ENCODE measurements at places on chromosomes 16 and 17. TPM values are rescaled to one million over a fixed set of nuclear protein-coding genes. Genes with fewer than 3 reads are reported as not detected.
A peak's percentile ranks its signal among the peaks of the same experiment; 100 is the strongest.

DNA sequence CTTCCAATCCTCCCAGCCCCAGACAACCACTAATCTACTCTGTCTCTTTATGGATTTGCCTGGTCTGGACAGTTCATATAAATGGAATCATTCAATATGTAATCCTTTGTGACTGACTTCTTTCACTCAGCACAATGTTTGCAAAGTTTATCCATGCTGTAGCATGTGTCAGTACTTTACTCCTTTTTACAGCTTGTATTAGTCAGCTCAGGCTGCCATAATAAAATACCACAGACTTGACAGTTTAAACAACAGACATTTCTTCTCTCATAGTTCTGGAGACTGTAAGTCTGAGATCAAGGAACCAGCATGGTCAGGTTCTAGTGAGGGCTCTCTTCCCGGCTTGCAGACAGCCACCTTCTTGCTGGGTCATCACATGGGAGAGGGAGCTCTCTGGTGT lies 41.3 kb downstream of the GPRC5B start:
- no peaks in the 10 kb centered on the region for H3K27me3 ChIP-seq
- H3K27ac ChIP-seq, result no peak overlapping the region
- H3K36me3 ChIP-seq, result no peaks in the 10 kb centered on the region

GRCh38 chr17:17493986-17494466 lies 2.2 kb downstream of the RASD1 start:
- H3K4me3 ChIP-seq, result peak overlapping the region; percentile 20
- H3K27ac ChIP-seq, result no peak overlapping the region
- peaks cover 8% of the 10 kb centered on the region for H3K36me3 ChIP-seq
- no peak for DNase-seq

DNA sequence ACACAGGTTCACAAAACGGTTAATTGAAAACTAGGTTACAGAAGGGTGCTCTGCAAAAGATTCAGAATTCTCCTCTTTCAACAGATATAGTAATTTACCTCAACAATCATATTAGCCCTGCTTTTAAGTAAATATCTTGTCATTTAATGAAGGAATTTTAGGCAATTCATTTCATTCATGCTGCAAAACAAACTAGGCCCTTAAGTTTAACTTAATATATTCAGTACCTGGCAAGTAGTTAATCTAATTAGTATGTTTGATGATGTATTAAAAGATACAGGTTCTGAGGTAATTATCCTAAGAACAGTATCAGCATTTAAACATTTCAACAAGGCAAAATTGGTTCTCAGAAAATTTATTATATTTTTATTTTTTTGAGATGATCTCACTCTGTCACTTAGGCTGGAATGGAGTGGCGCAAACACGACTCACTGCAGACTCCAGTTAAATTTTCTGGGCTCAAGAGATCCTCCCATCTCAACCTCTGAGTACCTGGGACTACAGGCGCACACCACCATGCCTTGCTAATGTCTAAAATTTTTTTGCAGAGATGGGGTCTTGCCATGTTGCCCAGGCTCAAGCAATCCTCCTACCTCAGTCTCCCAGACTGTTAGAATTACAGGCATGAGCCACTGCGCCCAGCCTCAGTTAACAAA lies 44.9 kb downstream of the SMURF2 start:
- H3K4me3 ChIP-seq, result no peak overlapping the region
- H3K27ac ChIP-seq, result no peak overlapping the region
- H3K36me3 ChIP-seq, result no peaks in the 10 kb centered on the region
- DNase-seq, result no peak
- peaks cover 55% of the 10 kb centered on the region for H3K4me1 ChIP-seq
- H3K27me3 ChIP-seq, result no peaks in the 10 kb centered on the region

DNA sequence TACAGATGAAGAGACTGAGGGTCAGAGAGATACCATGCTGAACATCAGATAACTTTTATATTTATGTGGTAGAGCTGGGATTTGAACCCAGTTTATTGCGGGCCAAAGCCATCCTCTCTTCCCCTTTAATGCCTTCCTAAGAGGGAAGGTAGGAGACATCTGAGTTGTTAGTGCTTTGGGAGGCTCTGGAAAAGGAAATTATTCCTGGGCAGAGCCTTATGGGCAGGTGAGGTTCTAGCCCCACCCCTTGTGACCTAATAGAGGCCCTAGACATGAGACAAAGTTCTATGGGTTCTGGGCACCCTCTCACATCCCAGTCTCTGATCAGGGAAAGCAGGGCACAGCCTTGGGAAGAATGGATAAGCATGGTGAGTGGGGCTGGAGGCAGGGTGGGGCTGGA lies at the start of gene C17orf50:
Gene C17orf50, plus strand, starts transcription at position 301 of the 400 bp plus-strand sequence. Its CDS starts 55 bp downstream, at position 356.
- no peak within 1 kb of the TSS for H3K27ac ChIP-seq
- no peaks in the 10 kb centered on the region for H3K27me3 ChIP-seq
- H3K36me3 ChIP-seq, result no peaks in the 10 kb centered on the region

GRCh38 chr17:2580661-2581060 lies 12.8 kb upstream of the PAFAH1B1 start:
- DNase-seq, result no peak
- H3K27me3 ChIP-seq, result no peaks in the 10 kb centered on the region
- no peaks in the 10 kb centered on the region for H3K4me1 ChIP-seq
- H3K4me3 ChIP-seq, result no peak overlapping the region
- no peaks in the 10 kb centered on the region for H3K36me3 ChIP-seq

GRCh38 chr16:68309799-68310198 lies 947 bp downstream of the SLC7A6OS start:
- no peaks in the 10 kb centered on the region for H3K27me3 ChIP-seq
- peak overlapping the region; percentile 77 for H3K27ac ChIP-seq
- peaks cover 37% of the 10 kb centered on the region for H3K4me1 ChIP-seq
- peak overlapping the region; percentile 71 for H3K4me3 ChIP-seq

- H3K27me3 ChIP-seq, result no peaks in the 10 kb centered on the region
- H3K27ac ChIP-seq, result peak overlapping the region; percentile 96
- H3K4me3 ChIP-seq, result no peak overlapping the region
- H3K36me3 ChIP-seq, result peaks cover 12% of the 10 kb centered on the region
- peaks cover 100% of the 10 kb centered on the region for H3K4me1 ChIP-seq
- DNase-seq, result no peak
Measured at GRCh38 chr17:40333781-40334448, 24.9 kb downstream of the RARA start.

DNA sequence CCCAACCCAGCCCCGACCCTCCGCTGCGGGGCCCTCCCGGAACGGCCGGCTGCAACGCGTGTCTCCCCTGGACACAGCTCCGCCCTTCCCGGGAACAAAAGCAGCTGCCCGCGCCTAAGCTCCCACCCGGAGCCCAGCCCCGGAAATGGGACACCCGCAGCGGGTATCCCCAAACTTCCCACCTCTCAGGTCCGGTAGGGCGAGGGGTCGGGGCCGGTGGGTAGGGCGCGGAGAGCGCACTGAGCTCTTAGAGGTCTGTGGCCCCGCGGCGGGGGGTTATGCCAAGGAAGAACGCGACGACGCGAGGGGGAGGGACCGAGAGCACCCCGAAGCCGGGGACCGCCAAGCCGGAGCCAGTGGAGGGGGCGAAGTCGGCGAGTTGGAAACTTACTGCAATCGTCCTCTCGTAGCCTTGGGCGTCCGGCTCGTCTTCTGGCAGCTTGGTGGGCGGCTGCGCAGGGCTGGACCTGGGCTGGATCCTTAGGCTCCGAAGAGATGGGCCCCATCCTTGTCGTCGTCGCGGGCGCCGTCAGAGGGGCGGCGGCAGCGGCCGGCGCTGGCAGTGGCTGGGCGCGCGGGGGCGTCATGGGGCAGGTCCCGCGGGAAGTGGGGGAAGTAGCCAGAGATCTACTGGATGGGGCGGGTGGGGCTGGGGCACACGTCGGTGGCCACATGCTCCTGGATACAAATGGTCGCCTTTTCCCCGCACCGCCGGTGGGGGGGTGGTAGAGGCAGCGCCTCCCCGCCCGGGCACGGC lies 6.9 kb downstream of the USP6 start:
- no peaks in the 10 kb centered on the region for H3K36me3 ChIP-seq
- peak overlapping the region; percentile 3 for H3K27ac ChIP-seq
- H3K27me3 ChIP-seq, result peaks cover 69% of the 10 kb centered on the region
- DNase-seq, result no peak

GRCh38 chr17:53629188-53629587 lies 193.5 kb upstream of the KIF2B start:
- H3K4me1 ChIP-seq, result no peaks in the 10 kb centered on the region
- no peaks in the 10 kb centered on the region for H3K36me3 ChIP-seq
- no peaks in the 10 kb centered on the region for H3K27me3 ChIP-seq
- H3K27ac ChIP-seq, result no peak overlapping the region

DNA sequence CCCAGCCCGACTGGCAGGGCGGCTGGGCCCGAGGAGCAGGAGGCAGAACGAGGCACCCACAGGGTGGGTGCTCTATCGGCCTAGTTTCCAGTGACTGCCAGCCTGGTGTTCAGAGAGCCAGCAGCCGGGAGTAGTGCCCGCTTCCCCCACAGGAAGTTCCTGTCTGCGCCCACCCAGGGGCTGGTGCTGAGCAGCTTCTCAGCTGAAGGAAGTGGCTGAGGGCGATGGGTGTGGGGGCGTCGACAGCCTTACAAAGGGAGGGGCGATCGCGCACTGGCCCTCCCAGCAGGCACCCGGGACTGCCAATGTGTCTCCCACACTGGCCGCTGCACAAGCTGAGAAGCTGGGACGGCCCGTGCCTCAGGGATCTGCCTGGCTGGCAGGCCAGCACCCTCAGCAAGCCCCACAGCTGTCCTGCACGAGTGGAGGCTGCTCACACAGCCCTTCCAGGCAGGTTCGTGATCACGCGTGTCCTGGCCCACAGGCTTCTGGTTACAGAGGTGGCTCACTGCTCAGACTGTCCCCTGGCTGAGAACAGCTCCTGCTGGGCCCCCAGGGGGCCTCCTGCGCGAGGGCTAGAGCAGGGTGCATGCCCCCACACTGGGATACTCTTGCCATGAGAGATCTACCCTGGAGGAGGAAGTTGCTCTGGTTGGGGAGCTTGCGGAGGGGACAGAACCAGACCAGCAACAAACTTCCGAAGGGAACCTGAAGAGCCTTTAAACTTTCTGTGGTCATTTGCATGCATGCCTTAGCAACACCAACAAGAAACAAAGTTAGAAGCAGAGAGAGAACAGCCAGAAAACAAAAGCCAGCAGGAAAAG lies 2.5 kb downstream of the RNF166 start:
- no peak for DNase-seq
- H3K27me3 ChIP-seq, result no peaks in the 10 kb centered on the region
- H3K36me3 ChIP-seq, result peaks cover 43% of the 10 kb centered on the region

- no peak overlapping the region for H3K4me3 ChIP-seq
- H3K27me3 ChIP-seq, result no peaks in the 10 kb centered on the region
- peaks cover 21% of the 10 kb centered on the region for H3K36me3 ChIP-seq
- no peak for DNase-seq
- peaks cover 23% of the 10 kb centered on the region for H3K4me1 ChIP-seq
Measured at GRCh38 chr17:57261084-57261461, 4.8 kb downstream of the MSI2 start.

- peak overlapping the region; percentile 9 for H3K4me3 ChIP-seq
- H3K4me1 ChIP-seq, result peaks cover 98% of the 10 kb centered on the region
- DNase-seq, result no peak
- H3K36me3 ChIP-seq, result no peaks in the 10 kb centered on the region
- peak overlapping the region; percentile 93 for H3K27ac ChIP-seq
- H3K27me3 ChIP-seq, result no peaks in the 10 kb centered on the region
Measured at GRCh38 chr17:49633762-49634484, 44.0 kb downstream of the SPOP start.

GRCh38 chr17:44111777-44112176 lies 11.7 kb downstream of the HDAC5 start:
- DNase-seq, result no peak
- H3K27me3 ChIP-seq, result no peaks in the 10 kb centered on the region
- H3K36me3 ChIP-seq, result peaks cover 38% of the 10 kb centered on the region
- H3K27ac ChIP-seq, result peak overlapping the region; percentile 87
- peaks cover 92% of the 10 kb centered on the region for H3K4me1 ChIP-seq

DNA sequence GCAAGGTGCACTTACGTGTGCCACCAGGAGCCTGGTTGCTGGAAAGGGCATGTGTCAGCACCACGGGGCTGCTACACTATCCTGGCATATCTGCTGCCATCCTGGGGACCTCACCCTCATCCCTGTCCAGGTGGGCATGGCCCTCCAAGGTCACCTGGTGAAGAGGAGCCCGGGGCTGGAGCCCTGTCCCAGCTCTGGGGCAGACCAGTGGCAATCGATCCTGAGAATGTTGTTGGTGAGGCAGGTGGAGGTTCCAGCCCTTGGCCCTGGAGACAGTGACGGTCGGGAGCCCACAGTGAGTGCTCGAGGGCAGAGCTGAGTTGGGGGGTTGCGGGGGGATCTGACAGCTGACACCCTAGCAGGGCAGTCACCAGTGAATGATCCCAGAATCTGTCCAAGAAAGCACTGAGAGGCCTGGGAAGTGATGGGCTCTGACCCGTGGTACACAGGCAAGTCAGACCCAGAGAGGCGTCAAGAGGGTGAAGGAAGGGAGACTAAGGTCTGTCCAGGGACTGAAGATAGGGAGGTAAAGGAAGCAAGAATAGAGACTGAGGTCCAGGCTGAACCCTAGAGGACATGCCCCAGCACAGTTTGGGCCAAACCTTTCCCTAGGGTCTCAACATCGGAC lies 17.6 kb downstream of the POLR3K start:
- no peak overlapping the region for H3K4me3 ChIP-seq
- DNase-seq, result no peak
- H3K36me3 ChIP-seq, result no peaks in the 10 kb centered on the region
- H3K27ac ChIP-seq, result no peak overlapping the region
- no peaks in the 10 kb centered on the region for H3K27me3 ChIP-seq

DNA sequence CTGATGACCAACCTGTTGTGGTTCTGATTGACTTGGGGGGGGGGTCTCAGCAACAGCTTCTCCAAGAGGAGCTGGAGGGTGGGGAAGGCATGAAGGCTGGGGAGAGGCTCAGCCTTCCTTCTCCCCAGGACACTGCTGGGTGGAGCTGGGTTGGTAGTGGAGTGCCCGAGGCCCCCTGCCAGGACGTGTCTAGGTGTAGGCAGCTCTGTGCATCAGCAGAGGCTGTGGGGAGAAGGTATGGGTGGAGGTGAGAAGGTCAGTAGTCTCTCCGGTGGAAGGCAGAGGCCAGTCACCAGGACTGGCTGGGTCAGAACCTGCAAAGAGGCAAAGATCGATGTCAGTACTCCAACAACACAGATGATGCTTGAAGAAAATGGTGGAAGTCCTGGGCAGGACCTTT lies 3.9 kb downstream of the CHAD start:
- no peak overlapping the region for H3K27ac ChIP-seq
- H3K36me3 ChIP-seq, result no peaks in the 10 kb centered on the region
- H3K27me3 ChIP-seq, result peaks cover 46% of the 10 kb centered on the region

The TEKT1 gene
- not detected for total RNA-seq

The CHRNE gene
- total RNA-seq, result 0.13 TPM

The ADGRG3 gene
- 2.0 TPM for total RNA-seq

The AATK gene
- 17.1 TPM for total RNA-seq

The CD300A gene
- 2.1 TPM for total RNA-seq

The NECAB2 gene
- not detected for total RNA-seq

The PRSS22 gene
- not detected for total RNA-seq

The SP2 gene
- total RNA-seq, result 8.9 TPM

Measured in esophagus muscularis mucosa (tissue), 4 donors.